ENCODE measurements at places on chromosomes 6 and 20. TPM values are rescaled to one million over a fixed set of nuclear protein-coding genes. Genes with fewer than 3 reads are reported as not detected.
A peak's percentile ranks its signal among the peaks of the same experiment; 100 is the strongest.

DNA sequence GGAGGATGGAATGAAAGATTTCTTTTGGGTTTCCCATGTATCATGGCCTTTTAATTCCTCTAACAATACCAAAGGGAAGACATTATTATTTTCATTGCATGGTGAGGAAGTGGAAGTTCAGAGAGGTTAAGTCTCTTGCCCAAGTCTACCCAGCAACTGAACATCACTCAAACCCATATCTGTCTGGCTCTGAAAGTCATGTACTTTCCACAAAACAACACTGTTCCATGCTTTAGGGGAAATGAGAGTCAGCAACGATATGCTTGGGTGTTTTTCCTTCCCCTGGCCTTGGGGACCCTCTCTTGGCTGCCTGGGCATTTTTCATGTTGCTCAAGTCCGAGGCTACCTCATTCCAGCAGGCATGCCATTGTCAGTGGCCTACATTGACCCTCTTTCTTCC, 118.8 kb downstream of the ADTRP start:
- H3K4me1 ChIP-seq, result peaks cover 4% of the 10 kb centered on the region
- no peaks in the 10 kb centered on the region for H3K27me3 ChIP-seq
- H3K27ac ChIP-seq, result no peak overlapping the region
- H3K36me3 ChIP-seq, result no peaks in the 10 kb centered on the region

DNA sequence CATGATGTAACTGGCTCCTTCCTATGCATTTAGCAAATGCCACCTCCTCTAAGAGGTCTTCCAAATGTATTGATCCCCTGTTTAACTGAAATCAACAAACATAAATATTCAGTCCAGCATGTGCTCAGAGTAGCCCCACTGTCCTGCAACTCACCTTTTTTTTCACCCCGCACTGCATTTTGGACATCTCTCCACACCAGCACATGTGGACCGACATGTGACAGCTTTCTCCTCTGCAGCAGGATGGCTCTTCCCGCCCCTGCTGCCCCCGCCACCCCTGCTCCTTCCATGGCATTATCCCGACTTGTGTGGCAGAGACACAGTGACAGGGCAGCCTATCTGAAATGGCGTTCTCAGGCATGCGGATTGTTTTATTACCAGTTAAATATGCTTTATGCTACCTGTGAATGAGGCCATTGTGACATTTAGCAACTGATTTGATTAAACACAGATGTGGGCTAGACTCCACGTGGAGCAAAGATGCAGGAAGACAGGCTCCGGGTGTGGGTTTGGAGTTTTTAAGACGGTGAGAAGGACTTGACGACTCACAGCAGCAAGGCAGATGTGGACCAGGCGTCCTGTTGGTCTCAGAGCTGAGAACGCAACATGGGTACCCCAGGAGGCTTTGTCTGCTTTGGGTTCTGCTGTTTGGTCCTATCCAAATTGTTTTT, 161.2 kb downstream of the EYA2 start:
- no peaks in the 10 kb centered on the region for H3K4me1 ChIP-seq
- peaks cover 2% of the 10 kb centered on the region for H3K27me3 ChIP-seq
- no peak overlapping the region for H3K27ac ChIP-seq
- H3K36me3 ChIP-seq, result no peaks in the 10 kb centered on the region
- DNase-seq, result no peak

- peak overlapping the region; percentile 77 for H3K4me3 ChIP-seq
- DNase-seq, result peak; percentile 22
- H3K27me3 ChIP-seq, result no peaks in the 10 kb centered on the region
- peaks cover 26% of the 10 kb centered on the region for H3K36me3 ChIP-seq
- H3K27ac ChIP-seq, result peak overlapping the region; percentile 83
Measured at GRCh38 chr6:17703256-17703694, 3.5 kb downstream of the NUP153 start.

DNA sequence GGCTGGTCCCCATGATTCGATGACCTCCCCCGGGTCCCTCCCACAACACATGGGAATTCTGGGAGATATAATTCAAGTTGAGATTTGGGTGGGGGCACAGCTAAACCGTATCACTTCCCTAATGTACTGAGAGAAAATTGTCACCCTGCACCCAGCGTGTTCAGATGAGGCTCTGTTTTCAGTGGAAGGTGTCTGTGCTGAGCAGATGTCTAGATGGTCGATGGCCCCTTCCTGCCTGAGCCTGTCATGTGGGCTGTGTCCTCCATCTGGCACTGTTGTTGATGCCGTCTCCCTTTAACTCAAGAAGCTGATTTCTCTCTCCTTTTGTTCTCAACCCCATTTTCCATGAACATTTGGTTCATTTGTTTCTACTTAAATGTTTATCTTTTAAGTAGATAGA, 37.0 kb downstream of the TMEM181 start:
- H3K36me3 ChIP-seq, result peaks cover 40% of the 10 kb centered on the region
- DNase-seq, result no peak
- no peaks in the 10 kb centered on the region for H3K27me3 ChIP-seq
- no peak overlapping the region for H3K4me3 ChIP-seq

The TREML2 gene
- 25.8 TPM for total RNA-seq

The STAU1 gene
- 51.8 TPM for total RNA-seq

DNA sequence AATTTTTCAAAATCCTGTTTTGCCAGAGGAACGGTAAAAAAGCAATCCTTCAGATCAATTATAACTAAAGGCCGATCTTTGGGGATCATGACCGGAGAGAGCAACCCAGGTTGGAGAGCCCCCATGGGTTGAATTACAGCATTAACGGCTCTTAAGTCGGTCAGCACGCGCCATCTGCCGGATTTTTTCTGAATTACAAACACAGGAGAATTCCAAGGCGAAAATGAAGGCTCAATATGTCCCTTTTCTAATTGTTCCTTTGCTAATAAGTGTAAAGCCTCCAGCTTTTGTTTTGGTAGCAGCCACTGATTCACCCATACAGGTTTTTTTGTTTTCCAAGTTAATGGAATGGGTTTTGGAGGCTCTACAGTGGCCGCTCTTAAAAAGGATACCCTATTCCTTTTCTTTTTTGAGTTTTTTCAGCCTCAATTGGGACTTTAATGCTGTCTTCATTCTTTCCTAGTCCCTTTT, 16.9 kb upstream of the PTCRA start:
- H3K36me3 ChIP-seq, result no peaks in the 10 kb centered on the region
- no peak overlapping the region for H3K27ac ChIP-seq
- no peaks in the 10 kb centered on the region for H3K27me3 ChIP-seq
- no peak overlapping the region for H3K4me3 ChIP-seq
- DNase-seq, result peak; percentile 79
- H3K4me1 ChIP-seq, result peaks cover 17% of the 10 kb centered on the region

- H3K27ac ChIP-seq, result peak overlapping the region; percentile 94
- H3K36me3 ChIP-seq, result peaks cover 23% of the 10 kb centered on the region
- DNase-seq, result peak; percentile 88
- H3K4me3 ChIP-seq, result peak overlapping the region; percentile 0
Measured at GRCh38 chr6:16322666-16323312, 84.4 kb downstream of the GMPR start.

The DEFB132 gene
- total RNA-seq, result not detected

DNA sequence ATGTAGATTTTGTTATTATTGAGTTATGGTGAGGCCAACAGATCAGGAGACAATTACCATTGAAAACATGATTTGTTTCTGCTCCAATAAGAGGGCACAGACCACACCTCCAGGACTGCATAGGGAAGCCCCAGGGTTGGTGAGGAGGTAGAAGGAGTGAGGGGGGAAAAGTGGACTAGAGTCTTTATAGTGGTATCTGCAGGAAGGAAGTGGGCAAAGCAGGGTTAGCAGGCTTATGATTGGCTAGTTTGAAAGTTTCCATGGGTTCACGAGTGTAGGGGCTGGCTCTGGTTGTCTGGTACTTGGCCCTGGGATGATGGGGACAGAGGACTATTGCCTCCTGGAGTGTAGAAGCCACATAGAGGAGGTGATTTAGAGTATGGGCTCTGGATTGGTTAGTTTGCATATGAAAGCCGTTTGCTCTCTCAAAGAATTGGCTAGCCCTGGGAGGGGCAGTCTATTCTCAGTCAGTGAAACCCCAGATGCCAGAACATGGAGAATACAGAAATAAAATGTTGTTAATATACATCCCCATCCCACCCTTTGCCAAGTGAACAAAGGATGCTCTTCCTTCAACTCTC, 156.6 kb downstream of the KLHL32 start:
- H3K36me3 ChIP-seq, result no peaks in the 10 kb centered on the region
- no peak overlapping the region for H3K4me3 ChIP-seq
- DNase-seq, result no peak
- H3K27ac ChIP-seq, result no peak overlapping the region

DNA sequence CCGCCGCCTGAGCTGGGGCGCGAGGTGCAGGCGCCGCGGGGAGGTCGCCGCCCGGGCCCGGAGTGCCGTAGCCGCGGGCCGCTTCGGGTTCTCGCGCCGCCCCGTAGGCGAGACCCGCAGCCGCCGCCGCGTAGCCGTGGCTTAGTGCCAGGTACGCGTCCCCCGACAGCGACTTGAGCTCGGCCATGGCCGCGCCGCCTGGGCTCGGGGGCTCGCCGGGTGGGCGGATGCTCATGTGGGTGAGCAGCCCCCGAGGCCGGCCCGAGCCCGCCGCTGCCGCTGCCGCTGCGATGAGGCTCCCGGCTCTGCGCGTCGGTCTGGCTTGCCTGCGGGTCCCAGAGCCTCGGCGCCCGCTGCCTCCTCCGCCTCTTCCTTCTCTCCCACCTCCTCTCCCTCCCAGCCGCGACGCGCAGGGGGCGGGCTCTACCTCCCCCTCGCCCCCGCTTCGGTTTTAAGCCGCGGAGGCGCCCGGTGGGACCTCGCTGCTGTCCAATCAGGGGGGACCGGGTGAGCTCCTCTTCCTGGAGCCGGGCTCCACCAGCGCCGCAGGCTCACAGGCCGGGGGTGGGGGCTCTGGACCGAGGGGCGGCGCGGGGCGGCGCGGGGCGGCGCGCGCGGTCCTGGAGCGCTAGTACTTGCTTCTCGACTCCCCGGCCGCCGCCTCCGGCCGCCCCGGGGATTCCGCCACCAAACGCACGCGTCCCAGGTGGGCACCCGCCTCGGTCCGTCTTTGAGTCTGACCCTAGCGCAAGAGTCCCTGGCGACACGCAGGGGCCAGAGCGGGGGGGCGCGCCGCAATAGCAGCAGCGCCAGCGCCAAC, at the start of gene BHLHE23:
TSS of gene BHLHE23 (minus strand) at position 425 of the 820 bp plus-strand sequence. CDS start at position 235, 190 bp downstream.
- H3K27me3 ChIP-seq, result peaks cover 65% of the 10 kb centered on the region
- no peak for DNase-seq
- H3K27ac ChIP-seq, result no peak within 1 kb of the TSS
- no peak within 1 kb of the TSS for H3K4me3 ChIP-seq
- H3K36me3 ChIP-seq, result no peaks in the 10 kb centered on the region

The PYGB gene
- 30.2 TPM for total RNA-seq

- H3K4me1 ChIP-seq, result no peaks in the 10 kb centered on the region
- H3K27me3 ChIP-seq, result peaks cover 4% of the 10 kb centered on the region
- no peak overlapping the region for H3K27ac ChIP-seq
- H3K36me3 ChIP-seq, result no peaks in the 10 kb centered on the region
- no peak overlapping the region for H3K4me3 ChIP-seq
- DNase-seq, result no peak
Measured at GRCh38 chr6:70241991-70242420, 60.9 kb downstream of the COL9A1 start.

GRCh38 chr6:136586295-136586694, 36.1 kb upstream of the MAP7 start:
- no peaks in the 10 kb centered on the region for H3K4me1 ChIP-seq
- H3K27ac ChIP-seq, result peak overlapping the region; percentile 46
- no peaks in the 10 kb centered on the region for H3K27me3 ChIP-seq
- H3K4me3 ChIP-seq, result no peak overlapping the region
- DNase-seq, result no peak
- peaks cover 49% of the 10 kb centered on the region for H3K36me3 ChIP-seq

DNA sequence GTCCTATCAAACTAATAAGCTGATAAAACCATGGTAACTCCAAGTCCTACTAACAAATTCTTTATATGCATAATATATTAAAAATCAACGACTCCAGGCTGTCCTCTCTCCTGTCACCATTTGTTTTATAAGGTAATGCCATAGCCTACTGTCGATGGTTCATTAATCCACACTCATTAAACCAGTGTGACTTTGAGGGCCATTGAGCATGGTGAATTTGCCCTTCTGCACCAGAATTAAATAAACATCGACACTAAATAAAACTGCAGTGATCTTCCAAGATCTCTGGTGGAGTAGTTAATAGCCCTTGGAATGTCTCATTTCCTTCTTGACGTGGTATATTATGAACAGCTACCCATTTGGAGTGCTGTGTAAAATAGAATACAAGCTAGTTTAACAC, 358.5 kb downstream of the CBLN4 start:
- DNase-seq, result no peak
- H3K27me3 ChIP-seq, result no peaks in the 10 kb centered on the region
- H3K4me3 ChIP-seq, result no peak overlapping the region

GRCh38 chr6:20312606-20313005, 89.1 kb upstream of the E2F3 start:
- peaks cover 6% of the 10 kb centered on the region for H3K36me3 ChIP-seq
- peaks cover 7% of the 10 kb centered on the region for H3K4me1 ChIP-seq
- H3K27ac ChIP-seq, result no peak overlapping the region
- no peak overlapping the region for H3K4me3 ChIP-seq

The CALHM4 gene
- total RNA-seq, result not detected

Measured in activated CD4-positive, alpha-beta T cell treated with anti-CD3 and anti-CD28 coated beads, Interleukin-2, amount 10 ng/mL, durations not matched to agents 7 days and 5 days (primary cell).